ENCODE measurements at places on chromosomes 7 and 10. TPM values are rescaled to one million over a fixed set of nuclear protein-coding genes. Genes with fewer than 3 reads are reported as not detected.

DNA sequence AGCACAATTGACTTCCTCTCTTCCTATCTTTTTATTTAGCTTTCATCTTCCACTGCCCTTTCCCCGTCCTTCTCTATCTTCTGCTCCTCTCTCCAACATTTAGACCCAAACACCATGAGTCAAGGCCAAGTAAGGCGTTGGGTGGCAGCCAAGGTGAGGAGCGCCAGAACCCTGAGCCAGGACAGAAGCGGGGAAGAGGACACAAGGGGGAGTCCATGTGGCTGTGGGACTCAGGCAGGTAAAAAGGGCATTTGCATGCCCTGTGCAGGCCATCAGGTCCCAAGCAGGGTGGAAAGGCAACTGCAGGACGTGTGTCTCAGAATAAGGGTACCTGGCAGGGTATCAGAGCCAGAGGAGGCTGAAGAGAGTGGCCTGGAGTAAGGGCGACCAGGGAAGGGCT, 192.4 kb upstream of the PFKP start:
- DNase-seq = no peak

The AGBL3 gene
- total RNA-seq = 5.3 TPM

GRCh38 chr10:53045315-53045714, 272.7 kb upstream of the MBL2 start:
- no peak for DNase-seq

The AGAP9 gene
- 22.8 TPM for total RNA-seq

The CCL26 gene
- total RNA-seq = 4.3 TPM

DNA sequence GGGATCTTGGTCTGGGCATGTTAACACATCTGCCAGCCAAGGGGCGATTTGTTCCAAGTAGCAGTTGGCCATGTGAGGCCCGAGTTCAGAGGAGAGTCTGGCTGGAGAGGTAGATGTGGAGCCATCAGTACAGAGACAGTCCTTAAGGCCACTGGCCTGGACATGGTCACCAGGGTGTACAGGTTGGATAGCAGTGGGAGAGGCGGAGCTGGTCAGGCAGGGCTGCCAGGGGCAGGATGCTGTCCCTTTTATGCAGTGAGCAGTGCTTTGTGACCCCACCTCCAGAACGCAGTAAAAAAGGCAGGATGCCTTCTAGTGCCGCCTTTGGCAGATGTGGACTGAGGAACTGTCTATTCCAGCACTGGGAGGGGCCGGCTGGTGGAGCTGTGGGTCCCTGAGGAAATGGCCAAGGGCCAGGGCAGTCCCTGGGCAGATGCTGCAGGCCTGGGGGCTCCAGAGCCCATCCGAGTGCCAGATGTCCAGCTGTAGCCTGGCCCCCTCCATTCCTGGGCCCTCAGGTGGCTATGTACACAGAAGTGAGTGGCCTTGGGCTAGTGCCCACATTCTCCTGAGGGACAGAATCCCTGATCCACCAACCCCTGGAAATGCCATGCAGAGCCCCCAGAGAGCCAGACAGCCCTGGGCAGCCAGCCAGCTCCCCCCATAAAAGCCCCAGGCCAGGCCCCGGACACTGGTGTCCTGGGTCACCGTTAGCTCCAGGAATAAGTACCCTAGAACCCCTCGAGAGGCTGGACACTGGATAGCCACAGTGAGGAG, 17.2 kb upstream of the MYL7 start:
- peak; percentile 47 for DNase-seq

DNA sequence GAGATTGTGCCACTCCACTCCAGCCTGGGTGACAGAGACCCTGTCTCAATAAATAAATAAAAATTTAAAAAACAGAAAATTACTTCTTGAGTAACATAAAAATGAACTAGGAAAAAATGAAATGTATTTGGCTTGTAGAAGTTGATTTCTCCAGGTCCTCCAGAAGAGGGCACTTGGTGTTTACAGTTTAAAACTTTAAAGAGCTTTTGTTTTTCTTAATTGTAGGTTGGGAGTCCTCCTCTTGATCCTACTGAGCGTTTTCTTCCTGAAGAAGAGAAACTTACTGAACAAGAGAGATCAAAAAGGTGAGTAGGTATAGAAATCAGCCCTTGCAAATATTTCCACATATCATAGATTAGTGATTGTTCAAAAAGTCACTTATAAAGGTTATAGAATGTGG, 16.2 kb downstream of the KIFBP start:
- DNase-seq = no peak

All from sciatic nerve (tissue), 2 donors.